ENCODE measurements at places on chromosomes 12 and 14. TPM values are rescaled to one million over a fixed set of nuclear protein-coding genes. Genes with fewer than 3 reads are reported as not detected.
A peak's percentile ranks its signal among the peaks of the same experiment; 100 is the strongest.

- H3K27ac ChIP-seq: peak overlapping the region; percentile 95
- no peaks in the 10 kb centered on the region for H3K27me3 ChIP-seq
- H3K36me3 ChIP-seq: peaks cover 7% of the 10 kb centered on the region
- DNase-seq: peak; percentile 32
- H3K4me1 ChIP-seq: peaks cover 60% of the 10 kb centered on the region
These were observed 11.5 kb upstream of the C14orf93 start for GRCh38 chr14:23021434-23021833.

DNA sequence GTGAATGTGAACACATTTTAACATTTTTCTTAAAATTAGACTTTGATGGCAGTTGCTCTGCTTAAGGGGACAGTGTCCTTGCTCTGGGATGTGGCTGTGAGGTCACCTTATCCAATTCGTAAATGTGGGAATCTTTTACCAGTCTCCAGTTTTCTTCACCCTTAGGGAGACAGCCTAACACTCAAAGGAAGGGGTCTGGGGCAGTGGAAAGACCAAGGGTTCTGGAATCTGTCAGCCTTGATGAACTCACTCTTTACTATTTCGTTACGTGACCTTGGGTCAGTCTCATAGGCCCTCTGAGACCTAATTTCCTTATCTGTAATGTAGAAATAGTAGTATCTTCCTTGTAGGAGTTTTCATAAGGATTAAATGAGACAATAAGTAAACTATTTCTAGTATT lies 245.6 kb upstream of the ATP2B1 start:
- DNase-seq: no peak
- no peak overlapping the region for H3K27ac ChIP-seq
- no peaks in the 10 kb centered on the region for H3K27me3 ChIP-seq
- peaks cover 14% of the 10 kb centered on the region for H3K4me1 ChIP-seq
- no peak overlapping the region for H3K4me3 ChIP-seq

- H3K27me3 ChIP-seq: no peaks in the 10 kb centered on the region
- H3K36me3 ChIP-seq: no peaks in the 10 kb centered on the region
- H3K4me1 ChIP-seq: peaks cover 16% of the 10 kb centered on the region
- H3K4me3 ChIP-seq: no peak overlapping the region
- peak; percentile 64 for DNase-seq
These were observed 13.5 kb upstream of the CYP46A1 start for GRCh38 chr14:99670361-99671234.

DNA sequence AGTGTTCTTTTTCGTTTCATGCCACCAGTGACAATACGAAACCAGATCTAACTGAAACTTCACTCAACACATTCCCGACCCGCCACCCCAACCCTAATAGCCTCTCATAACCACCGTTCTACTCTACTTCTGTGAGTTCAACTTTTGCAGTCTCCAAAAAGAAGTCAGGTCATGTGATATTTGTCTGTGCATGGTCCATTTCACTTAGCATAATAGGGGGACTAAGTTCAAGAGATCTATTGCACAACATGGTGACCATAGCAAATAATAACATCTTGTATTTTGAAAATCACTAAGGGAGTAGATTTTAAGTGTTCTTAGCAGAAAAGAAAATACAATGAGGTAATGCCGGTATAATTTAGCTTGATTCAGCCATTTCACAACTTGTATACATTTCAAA lies 376.4 kb downstream of the DIO2 start:
- no peak for DNase-seq
- H3K36me3 ChIP-seq: no peaks in the 10 kb centered on the region
- H3K27ac ChIP-seq: no peak overlapping the region
- no peak overlapping the region for H3K4me3 ChIP-seq
- peaks cover 5% of the 10 kb centered on the region for H3K27me3 ChIP-seq
- H3K4me1 ChIP-seq: peaks cover 27% of the 10 kb centered on the region

- no peak overlapping the region for H3K4me3 ChIP-seq
- H3K4me1 ChIP-seq: peaks cover 19% of the 10 kb centered on the region
- H3K27me3 ChIP-seq: no peaks in the 10 kb centered on the region
- no peaks in the 10 kb centered on the region for H3K36me3 ChIP-seq
These were observed 111.5 kb downstream of the SRGAP1 start for GRCh38 chr12:63955831-63956666.

GRCh38 chr12:47775100-47775911 lies 2.3 kb downstream of the SLC48A1 start:
- H3K36me3 ChIP-seq: peaks cover 4% of the 10 kb centered on the region
- no peaks in the 10 kb centered on the region for H3K27me3 ChIP-seq
- H3K4me1 ChIP-seq: peaks cover 45% of the 10 kb centered on the region
- peak; percentile 46 for DNase-seq

- no peaks in the 10 kb centered on the region for H3K4me1 ChIP-seq
- no peaks in the 10 kb centered on the region for H3K27me3 ChIP-seq
These were observed 896.4 kb downstream of the BCL11B start for GRCh38 chr14:98375566-98375965.

GRCh38 chr12:57215668-57216013 lies 953 bp upstream of the NXPH4 start:
- DNase-seq: no peak
- H3K27me3 ChIP-seq: peaks cover 19% of the 10 kb centered on the region
- no peaks in the 10 kb centered on the region for H3K36me3 ChIP-seq
- peaks cover 51% of the 10 kb centered on the region for H3K4me1 ChIP-seq
- no peak overlapping the region for H3K4me3 ChIP-seq

GRCh38 chr12:117311-117710 lies 50.7 kb downstream of the IQSEC3 start:
- H3K27me3 ChIP-seq: no peaks in the 10 kb centered on the region
- H3K27ac ChIP-seq: no peak overlapping the region
- H3K4me3 ChIP-seq: no peak overlapping the region
- no peaks in the 10 kb centered on the region for H3K4me1 ChIP-seq
- no peaks in the 10 kb centered on the region for H3K36me3 ChIP-seq

DNA sequence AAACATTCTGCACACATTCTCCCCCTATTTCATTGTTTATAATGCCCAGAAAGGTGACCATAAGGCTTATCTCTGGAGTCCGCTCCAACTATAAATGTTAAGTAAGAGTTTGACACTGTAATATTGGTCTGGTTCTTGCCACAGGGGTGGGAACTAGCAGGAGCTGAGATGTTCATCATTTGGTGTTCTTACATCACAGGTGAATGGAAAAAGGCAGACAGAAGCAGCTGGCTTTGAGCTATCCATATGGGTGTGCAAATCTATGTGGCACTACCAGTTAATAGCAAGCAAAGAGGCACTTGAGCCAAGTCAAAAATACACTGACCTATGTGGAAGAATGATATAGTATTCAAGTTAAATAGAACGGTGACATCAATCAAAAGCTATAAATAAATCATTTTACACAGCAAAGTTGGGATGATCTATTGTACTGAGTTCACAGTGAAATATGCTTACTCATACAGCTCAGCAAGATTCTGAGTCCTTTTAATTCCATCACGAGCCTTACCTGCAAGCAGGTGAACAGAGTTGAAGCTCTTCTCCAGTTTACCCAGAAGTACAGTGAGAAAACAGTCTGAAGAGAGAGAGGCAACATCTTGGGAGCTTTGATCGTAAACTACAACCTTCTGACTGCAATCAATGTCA lies 43.2 kb downstream of the DUSP16 start:
- no peak overlapping the region for H3K4me3 ChIP-seq
- no peaks in the 10 kb centered on the region for H3K4me1 ChIP-seq
- no peaks in the 10 kb centered on the region for H3K36me3 ChIP-seq
- no peak overlapping the region for H3K27ac ChIP-seq

DNA sequence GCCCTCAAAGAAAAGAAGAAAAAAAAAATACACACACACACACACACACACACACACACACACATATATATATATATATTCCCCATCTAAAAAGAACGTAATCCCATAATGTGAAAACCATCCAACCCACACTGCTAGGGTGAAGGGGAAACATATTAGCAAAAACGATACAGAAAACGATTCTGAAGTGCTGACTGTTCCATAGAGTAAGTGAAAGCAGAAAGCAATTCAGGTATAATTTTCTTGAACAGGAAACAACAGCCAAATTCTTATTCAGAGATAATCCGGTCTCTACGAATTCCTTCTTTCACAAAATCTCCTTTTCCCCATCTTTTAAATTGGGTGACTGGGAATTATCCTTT lies 393.5 kb downstream of the NOVA1 start:
- H3K4me3 ChIP-seq: no peak overlapping the region
- H3K27ac ChIP-seq: no peak overlapping the region
- H3K36me3 ChIP-seq: no peaks in the 10 kb centered on the region
- no peaks in the 10 kb centered on the region for H3K4me1 ChIP-seq

DNA sequence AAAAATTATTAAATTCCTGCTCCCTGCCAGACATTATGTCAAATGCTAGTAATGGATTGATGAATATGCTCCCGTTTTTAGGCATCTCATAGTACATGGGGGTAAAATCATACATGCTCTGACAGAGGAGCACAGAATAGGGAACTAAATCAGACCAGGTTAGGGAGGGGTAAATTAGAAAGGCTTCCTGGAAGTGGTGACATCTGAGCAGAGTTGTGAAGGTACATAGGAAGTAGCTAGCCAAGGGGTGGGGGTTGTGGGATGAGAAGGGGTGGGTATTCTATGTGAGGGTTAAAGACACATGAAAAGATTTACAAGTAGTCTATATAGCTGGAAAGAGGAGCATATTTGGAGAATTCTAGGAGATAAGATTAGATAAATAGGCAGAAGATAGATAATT lies 171.7 kb upstream of the FBXO33 start:
- H3K27me3 ChIP-seq: no peaks in the 10 kb centered on the region
- H3K4me1 ChIP-seq: no peaks in the 10 kb centered on the region
- DNase-seq: no peak
- no peak overlapping the region for H3K4me3 ChIP-seq
- no peaks in the 10 kb centered on the region for H3K36me3 ChIP-seq

GRCh38 chr14:74695406-74695805 lies 17.5 kb downstream of the AREL1 start:
- no peak overlapping the region for H3K4me3 ChIP-seq
- H3K4me1 ChIP-seq: no peaks in the 10 kb centered on the region
- no peak overlapping the region for H3K27ac ChIP-seq
- no peak for DNase-seq
- H3K36me3 ChIP-seq: peaks cover 6% of the 10 kb centered on the region
- H3K27me3 ChIP-seq: no peaks in the 10 kb centered on the region

DNA sequence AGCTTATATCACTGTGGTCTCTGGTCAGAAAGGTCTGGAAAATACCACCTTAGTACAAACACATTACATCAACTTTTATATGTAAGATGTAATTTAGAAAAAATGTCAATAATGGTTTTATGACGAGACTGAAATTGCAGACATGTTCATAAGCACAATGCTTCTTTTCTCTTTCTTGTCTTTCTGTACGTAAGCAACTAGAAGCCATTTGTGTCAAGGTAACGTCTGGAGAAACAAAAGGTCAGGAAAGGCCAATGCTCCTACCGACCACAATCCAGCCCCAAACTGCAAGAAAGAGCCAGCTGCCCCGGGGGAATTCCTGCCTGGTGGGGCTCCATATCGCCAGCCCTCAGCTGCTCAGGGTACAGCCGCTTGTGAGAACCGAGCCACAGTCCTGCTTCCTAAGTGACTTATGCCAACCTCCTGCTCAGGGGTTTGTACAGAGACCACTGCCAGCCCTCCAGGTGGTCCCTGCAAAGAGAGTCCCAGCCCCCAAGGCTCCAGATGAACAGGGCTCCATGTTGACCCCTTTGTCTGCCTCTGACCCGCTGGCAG lies 6.3 kb downstream of the ZNF839 start:
- H3K27ac ChIP-seq: no peak overlapping the region
- H3K4me3 ChIP-seq: no peak overlapping the region
- peaks cover 6% of the 10 kb centered on the region for H3K4me1 ChIP-seq
- no peak for DNase-seq
- H3K27me3 ChIP-seq: no peaks in the 10 kb centered on the region
- H3K36me3 ChIP-seq: no peaks in the 10 kb centered on the region

GRCh38 chr14:64544607-64545312 lies 4.2 kb downstream of the HSPA2 start:
- H3K36me3 ChIP-seq: no peaks in the 10 kb centered on the region
- no peaks in the 10 kb centered on the region for H3K4me1 ChIP-seq
- no peak overlapping the region for H3K27ac ChIP-seq
- no peak for DNase-seq

GRCh38 chr14:87133073-87133801 lies 859.7 kb downstream of the GALC start:
- DNase-seq: peak; percentile 2
- no peaks in the 10 kb centered on the region for H3K27me3 ChIP-seq
- no peaks in the 10 kb centered on the region for H3K36me3 ChIP-seq
- H3K4me1 ChIP-seq: no peaks in the 10 kb centered on the region
- H3K27ac ChIP-seq: no peak overlapping the region
- H3K4me3 ChIP-seq: no peak overlapping the region

DNA sequence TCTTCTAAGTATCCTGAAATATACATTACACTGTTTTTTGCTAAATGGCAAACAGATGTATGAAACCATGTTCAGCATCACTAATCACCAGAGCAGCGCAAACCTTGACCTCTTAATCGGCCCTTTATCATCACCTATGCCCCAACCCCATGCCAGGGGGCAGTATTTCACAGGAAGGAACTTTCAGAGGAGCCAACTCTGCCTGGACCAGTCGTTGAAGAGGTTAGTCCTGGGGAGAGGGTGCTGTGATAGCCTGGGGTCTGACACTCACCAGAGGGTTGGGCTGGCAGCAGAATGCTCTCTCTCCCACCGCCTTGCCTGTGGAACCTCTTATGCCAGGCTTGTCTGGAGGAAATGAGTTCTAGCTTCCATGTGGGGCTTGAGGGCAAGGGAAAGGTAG lies 411.7 kb downstream of the TMEM117 start:
- peak; percentile 11 for DNase-seq
- H3K27ac ChIP-seq: no peak overlapping the region
- no peaks in the 10 kb centered on the region for H3K36me3 ChIP-seq
- no peak overlapping the region for H3K4me3 ChIP-seq

GRCh38 chr12:7241404-7242005 lies 52.0 kb downstream of the PEX5 start:
- no peak overlapping the region for H3K27ac ChIP-seq
- H3K4me3 ChIP-seq: no peak overlapping the region
- no peak for DNase-seq
- no peaks in the 10 kb centered on the region for H3K4me1 ChIP-seq

DNA sequence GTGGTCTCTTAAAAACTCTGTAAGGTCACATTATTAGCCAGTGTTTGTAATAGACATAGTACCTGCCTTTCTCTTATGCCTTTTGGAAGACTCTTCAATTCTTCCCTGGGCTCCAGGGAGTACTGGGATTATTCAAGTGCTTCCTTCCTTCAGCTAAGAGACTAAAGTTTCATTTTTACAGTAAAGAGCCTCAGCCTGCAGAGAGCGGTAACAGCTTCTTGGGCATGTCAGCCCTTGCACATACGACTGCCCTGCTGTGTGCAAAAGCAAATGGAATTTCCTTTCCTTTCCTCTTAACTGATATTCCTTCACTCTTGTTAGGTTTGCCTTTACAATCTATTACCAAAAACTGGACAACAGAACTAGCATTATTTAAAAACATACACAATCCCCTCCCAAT lies 32.9 kb upstream of the AMIGO2 start:
- no peaks in the 10 kb centered on the region for H3K36me3 ChIP-seq
- H3K27ac ChIP-seq: no peak overlapping the region
- no peaks in the 10 kb centered on the region for H3K4me1 ChIP-seq
- no peak overlapping the region for H3K4me3 ChIP-seq
- no peak for DNase-seq

- no peaks in the 10 kb centered on the region for H3K27me3 ChIP-seq
- H3K4me3 ChIP-seq: no peak overlapping the region
- H3K27ac ChIP-seq: no peak overlapping the region
These were observed 45.5 kb downstream of the GIT2 start for GRCh38 chr12:109950625-109951024.

NDRG2 gene
- total RNA-seq: 17.1 TPM

SSTR1 gene
- total RNA-seq: 3.8 TPM

HOXC5 gene
- total RNA-seq: 1.6 TPM

AQP2 gene
- total RNA-seq: not detected

MANSC1 gene
- total RNA-seq: 10.5 TPM

TWF1 gene
- total RNA-seq: 95.0 TPM

FBXW8 gene
- 14.8 TPM for total RNA-seq

ALG10 gene
- 19.4 TPM for total RNA-seq

RNFT2 gene
- 38.5 TPM for total RNA-seq

KLRC4 gene
- total RNA-seq: not detected
